Left cardiac atrium (tissue), 4 donors: ENCODE measurements at places on chromosomes 11 and 22. TPM values are rescaled to one million over a fixed set of nuclear protein-coding genes. Genes with fewer than 3 reads are reported as not detected.

GRCh38 chr11:134512571-134513538 is 100.8 kb upstream of the B3GAT1 start:
- DNase-seq = no peak

DNA sequence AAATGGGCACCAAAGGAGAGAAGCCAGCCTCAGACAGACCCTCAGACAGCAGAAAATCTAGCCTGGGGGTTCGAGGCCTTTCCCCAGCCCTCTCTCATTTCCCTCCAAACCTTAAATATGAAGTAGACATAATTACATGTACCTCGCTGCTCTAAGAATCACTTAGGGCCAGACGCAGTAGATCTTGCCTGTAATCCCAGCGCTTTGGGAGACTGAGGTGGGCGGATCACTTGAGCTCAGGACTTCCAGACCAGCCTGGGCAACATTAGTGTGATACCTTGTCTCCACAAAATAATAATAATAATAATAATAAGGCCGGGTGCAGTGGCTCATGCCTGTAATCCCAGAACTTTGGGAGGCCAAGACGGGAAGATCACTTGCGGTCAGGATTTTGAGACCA is 52.1 kb upstream of the WNT7B start:
- no peak for DNase-seq

GRCh38 chr11:112611771-112612170 is 349.4 kb upstream of the NCAM1 start:
- DNase-seq = no peak

DNA sequence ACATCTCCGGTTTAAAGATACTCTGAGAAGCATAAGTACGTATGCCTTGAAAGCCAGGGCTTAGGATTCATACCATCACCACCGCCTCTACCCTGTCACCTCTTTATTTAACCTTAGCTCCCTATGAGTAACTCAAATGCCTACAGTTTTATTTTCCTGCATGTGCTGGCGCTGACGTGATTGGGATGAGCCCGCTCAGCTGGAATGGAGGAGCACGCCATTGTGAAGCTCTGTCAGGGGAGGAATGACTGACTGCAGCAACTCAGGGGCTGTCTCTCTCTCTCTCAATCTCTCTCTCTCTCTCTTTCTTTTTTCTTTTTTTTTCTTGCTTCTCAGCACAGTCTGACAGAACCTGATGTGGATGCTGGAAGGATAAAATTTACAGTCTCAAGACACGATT is 12.4 kb downstream of the CAVIN3 start:
- no peak for DNase-seq

DNA sequence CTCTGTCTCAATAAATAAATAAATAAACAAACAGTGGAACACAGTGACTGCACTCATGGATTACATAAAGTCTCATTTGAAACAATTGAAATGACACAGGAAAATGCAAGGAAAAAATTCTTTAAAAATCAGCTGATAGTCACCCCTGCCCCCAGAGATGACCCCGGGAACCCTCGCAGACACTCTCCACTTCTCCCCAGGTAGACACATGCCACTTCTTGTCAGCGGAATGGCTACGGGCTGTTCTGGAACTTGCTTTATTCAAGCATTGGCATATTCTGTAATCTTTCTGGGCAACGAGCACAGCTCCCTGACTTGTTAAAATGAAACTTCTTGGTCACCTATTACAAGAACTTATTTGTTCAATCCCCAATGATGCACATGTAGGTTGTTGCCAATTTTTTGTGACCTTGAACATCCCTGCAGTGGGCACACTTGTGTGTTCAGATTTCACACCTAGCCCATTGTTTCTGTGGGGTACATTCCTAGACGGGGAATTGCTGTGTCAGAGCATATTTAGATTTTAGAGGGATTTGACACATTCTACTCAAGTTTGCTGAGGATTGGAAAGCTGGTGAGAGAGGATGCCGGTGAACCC is 32.8 kb downstream of the MYEOV start:
- DNase-seq = no peak

Gene JHY
- 3.2 TPM for total RNA-seq
